ENCODE measurements at places on chromosomes 4 and X.
A peak's percentile ranks its signal among the peaks of the same experiment; 100 is the strongest.

DNA sequence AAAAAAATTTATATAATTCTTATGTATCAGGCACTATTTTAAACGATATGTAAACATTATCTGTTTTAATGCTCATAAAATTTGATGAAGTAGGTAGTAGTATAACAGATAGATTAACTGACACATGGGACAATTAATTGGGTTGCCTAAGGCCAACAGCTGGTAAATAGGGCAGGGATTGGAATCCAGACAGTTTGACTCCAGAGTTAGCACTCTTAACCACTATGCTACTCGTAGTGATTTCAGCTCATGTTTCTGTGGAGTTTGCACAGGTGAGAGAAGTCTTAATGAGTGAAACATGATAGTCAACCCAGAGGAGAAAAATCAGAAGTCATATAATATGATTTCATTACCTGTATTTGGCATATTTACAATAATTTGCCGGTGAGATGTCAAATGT lies 126.0 kb upstream of the WDFY3 start:
- DNase-seq, result no peak

DNA sequence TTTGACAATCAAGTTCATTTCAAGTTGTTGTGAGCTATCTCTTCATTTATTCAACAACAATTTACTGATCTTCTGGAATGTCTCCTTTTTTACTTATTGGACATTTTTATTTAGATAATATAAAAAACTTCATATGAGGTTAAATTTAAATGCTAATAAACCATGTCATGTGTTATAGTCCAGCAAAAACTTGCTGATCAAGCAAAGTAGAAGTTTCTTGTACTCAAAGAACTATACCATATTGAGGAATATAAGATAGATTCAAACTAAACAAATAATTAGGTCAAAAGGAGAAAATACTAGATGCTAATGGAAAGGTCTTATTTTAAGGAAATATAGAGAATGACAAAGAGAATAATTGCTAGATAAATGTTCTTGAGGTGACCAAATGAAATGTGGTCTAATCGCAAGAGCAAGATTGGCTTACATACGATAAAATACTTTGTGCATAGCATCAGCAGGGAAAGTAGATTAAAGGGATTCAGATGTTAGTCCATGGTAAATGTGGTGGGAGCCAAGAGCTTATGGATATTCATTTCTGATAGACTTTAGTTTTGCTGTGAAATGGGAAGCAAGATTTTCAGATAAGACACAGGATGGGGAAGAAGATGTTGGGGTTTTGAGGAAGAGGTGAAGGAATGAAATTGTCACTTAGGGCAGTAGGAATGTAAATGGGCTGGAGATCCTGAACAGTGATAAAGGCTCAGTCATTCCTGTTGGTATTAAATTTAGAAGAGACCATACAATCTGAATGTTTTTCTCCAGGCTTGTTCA lies 229.5 kb downstream of the MAPK10 start:
- DNase-seq, result no peak

GRCh38 chr4:26346203-26346620 lies 25.4 kb downstream of the RBPJ start:
- DNase-seq, result no peak

DNA sequence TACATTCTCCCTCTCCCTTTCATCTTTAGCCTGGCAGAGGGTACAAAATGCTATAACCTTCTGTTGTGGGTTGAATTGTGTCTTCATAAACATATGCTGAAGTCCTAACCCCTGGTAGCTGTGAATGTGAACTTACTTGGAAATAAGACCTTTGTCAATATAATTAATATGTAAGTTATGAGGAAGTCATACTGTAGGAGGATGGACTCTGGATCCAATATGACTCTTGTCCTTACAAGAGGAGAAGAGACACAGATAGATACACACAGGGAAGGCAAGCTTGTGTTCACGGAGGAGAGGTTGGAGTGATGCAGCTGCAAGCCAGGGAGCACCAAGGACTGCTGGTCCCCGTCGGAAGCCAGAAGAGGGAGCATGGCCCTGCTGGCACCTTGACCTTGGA lies 94.7 kb downstream of the SLC2A9 start:
- no peak for DNase-seq

DNA sequence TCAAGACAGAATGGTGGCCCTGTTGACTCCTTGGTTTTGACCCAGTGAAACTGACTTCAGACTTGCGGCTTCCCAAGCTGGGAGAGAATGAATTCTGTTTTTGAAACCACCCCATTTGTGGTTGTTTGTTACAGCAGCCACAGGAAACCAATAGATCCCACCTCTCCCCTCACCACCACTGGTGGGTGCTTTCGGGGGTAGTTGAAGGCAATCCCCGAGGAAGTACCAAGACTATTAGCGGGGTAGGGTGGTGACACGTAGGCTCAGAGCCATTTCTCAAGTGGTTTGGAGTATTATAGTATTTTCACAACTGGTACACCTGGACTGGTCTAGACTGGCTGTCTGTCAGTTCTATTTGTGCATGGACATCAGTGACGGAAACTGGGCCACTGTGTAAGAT lies 189.1 kb upstream of the RBPJ start:
- DNase-seq, result peak; percentile 64

DNA sequence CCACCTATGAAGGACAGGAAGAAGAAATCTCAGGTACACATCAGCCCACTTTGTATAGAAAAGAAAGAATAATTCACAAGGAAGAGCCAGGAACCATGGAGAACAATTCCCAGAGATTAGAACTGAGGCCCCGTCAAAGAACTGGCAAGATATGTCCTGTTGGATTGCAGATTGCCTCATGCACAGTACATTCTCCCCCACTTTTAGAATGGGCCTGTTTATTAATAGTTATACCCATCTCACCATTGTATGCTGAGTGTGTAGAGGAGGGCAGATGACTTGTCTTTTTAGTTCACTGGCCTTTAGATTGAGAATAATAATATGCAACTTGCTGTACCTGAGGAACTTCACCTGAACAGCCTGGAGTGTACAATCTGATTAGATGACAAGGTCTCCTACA lies 315.6 kb upstream of the HAND2 start:
- DNase-seq, result no peak

GRCh38 chr4:89469930-89470375 lies 162.4 kb upstream of the GPRIN3 start:
- DNase-seq, result peak; percentile 84

DNA sequence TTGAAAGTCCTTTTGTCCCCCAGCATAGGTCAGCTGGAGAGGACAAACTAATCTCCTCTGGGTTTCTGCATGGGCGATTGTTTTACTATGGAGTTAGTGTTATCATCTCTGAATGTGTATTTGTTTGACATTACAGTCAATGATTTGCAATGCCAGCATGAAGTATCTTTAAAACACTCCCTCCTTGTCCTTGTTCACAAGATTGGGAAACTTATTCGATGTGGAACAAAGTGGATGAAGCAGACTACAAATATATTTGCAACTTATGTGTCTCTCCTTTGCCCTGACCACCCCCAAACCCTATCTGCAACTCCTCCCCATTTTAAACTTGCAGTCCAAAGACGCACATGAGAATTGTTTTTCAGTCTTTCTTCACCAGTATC lies 1.5 kb upstream of the PITX2 start:
- no peak for DNase-seq
